Spinal cord (tissue), 10 donors: ENCODE measurements at places on chromosomes 7 and 10. TPM values are rescaled to one million over a fixed set of nuclear protein-coding genes. Genes with fewer than 3 reads are reported as not detected.

HPSE2 gene
- total RNA-seq, result 0.89 TPM

GRM3 gene
- total RNA-seq, result 22.1 TPM

- H3K36me3 ChIP-seq, result no peaks in the 10 kb centered on the region
- peak; percentile 44 for DNase-seq
- peak overlapping the region; percentile 33 for H3K27ac ChIP-seq
- H3K4me1 ChIP-seq, result no peaks in the 10 kb centered on the region
These were observed 639 bp downstream of the TSPAN13 start for GRCh38 chr7:16753932-16754855.

GRCh38 chr7:140260352-140261104, 83.7 kb upstream of the KDM7A start:
- H3K36me3 ChIP-seq, result no peaks in the 10 kb centered on the region
- no peak overlapping the region for H3K4me3 ChIP-seq
- no peak for DNase-seq
- peaks cover 4% of the 10 kb centered on the region for H3K4me1 ChIP-seq
- H3K27ac ChIP-seq, result no peak overlapping the region
- H3K27me3 ChIP-seq, result no peaks in the 10 kb centered on the region

DNA sequence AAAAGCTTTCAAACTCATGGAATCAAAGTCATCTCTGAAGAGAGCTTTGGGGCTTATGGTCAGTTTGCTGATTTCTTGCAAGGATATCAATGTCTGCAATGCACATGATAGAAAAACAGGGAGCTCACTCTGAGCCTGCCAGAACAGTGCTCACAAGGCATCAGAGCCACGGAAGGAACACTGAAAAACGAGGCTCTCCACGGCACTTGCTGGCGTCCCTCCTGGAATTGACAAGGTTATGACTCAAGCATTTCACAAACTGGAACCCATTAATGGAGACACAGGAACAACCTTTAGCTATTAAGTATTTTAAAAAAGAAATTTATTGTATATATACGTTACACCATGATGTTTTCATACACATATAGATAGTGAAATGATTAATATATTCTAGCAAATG, 266.3 kb downstream of the KCND2 start:
- no peaks in the 10 kb centered on the region for H3K27me3 ChIP-seq
- no peak overlapping the region for H3K27ac ChIP-seq
- no peaks in the 10 kb centered on the region for H3K36me3 ChIP-seq
- no peak for DNase-seq
- no peaks in the 10 kb centered on the region for H3K4me1 ChIP-seq

DNA sequence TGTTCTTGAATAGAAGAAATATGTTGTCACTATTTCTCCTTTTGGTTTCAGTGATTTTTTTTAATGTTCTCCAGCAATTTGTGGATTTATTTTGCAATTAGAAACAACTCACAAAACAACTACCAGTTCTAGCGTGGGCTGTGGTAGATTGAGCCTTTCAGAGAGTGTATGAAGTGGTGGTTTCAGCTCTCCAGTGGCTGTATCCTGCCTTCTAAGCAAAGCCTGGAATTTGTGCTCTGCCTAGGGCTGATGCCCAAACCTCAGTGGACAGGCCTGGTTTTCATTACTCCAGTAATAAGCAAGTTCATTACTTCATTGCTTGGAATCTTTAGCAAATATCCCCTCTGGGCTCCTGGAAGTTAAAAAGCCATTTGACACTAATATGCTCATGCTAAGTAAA, 35.9 kb downstream of the APBB1IP start:
- no peak overlapping the region for H3K27ac ChIP-seq
- no peak for DNase-seq
- no peaks in the 10 kb centered on the region for H3K36me3 ChIP-seq
- no peak overlapping the region for H3K4me3 ChIP-seq
- no peaks in the 10 kb centered on the region for H3K4me1 ChIP-seq
- H3K27me3 ChIP-seq, result no peaks in the 10 kb centered on the region

- no peaks in the 10 kb centered on the region for H3K36me3 ChIP-seq
- no peaks in the 10 kb centered on the region for H3K27me3 ChIP-seq
- H3K27ac ChIP-seq, result no peak overlapping the region
- peaks cover 14% of the 10 kb centered on the region for H3K4me1 ChIP-seq
These were observed 60.9 kb downstream of the ABCC2 start for GRCh38 chr10:99843310-99843709.

GRCh38 chr7:125136341-125136740, 206.7 kb upstream of the POT1 start:
- H3K36me3 ChIP-seq, result no peaks in the 10 kb centered on the region
- H3K27ac ChIP-seq, result no peak overlapping the region
- no peaks in the 10 kb centered on the region for H3K4me1 ChIP-seq
- no peak for DNase-seq
- no peaks in the 10 kb centered on the region for H3K27me3 ChIP-seq
